Ovary (tissue), 10 donors: ENCODE measurements at places on chromosomes 2 and 18. TPM values are rescaled to one million over a fixed set of nuclear protein-coding genes. Genes with fewer than 3 reads are reported as not detected.

DNA sequence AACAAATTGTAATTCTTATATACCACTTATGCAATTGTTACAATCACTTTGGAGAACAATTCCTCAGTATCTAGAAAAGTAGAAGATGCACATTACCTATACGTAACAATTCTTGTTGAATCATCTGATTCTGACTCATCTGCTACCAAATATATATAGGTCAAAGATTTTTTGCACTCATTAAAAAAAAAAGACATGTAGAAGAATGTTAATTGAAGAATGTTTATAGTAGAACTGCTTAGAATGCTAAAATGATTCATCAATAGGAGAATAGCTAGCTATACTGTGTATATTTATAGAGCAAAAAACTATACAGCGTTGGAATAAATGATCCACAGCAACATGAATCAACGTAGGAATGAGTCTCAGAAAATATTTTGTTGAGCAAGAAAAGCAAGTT lies 29.5 kb upstream of the STAT1 start:
- no peaks in the 10 kb centered on the region for H3K36me3 ChIP-seq
- H3K27me3 ChIP-seq = no peaks in the 10 kb centered on the region
- H3K4me1 ChIP-seq = no peaks in the 10 kb centered on the region
- no peak overlapping the region for H3K4me3 ChIP-seq
- no peak for DNase-seq

DNA sequence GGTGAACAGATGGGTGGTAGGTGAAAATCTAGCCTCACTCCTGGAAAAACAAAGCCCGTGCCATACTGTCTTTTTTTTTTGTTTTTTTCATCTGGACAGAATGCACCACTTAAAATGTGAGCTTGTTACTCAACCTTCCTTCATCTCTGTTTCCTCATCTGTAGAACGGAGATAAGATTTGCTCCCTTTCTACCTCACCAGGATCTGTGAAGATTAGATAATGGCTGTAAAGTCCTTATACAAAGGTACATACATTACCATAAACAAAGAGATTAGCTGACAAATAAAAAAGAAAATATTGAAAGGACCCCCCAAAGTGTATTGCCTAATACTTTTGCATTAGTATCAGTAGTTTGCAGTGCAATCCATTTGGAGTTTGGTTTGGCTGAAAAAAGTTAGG lies 75.4 kb upstream of the ZEB2 start:
- no peak overlapping the region for H3K27ac ChIP-seq
- H3K27me3 ChIP-seq = no peaks in the 10 kb centered on the region
- H3K36me3 ChIP-seq = no peaks in the 10 kb centered on the region
- H3K4me3 ChIP-seq = no peak overlapping the region
- peaks cover 3% of the 10 kb centered on the region for H3K4me1 ChIP-seq

DNA sequence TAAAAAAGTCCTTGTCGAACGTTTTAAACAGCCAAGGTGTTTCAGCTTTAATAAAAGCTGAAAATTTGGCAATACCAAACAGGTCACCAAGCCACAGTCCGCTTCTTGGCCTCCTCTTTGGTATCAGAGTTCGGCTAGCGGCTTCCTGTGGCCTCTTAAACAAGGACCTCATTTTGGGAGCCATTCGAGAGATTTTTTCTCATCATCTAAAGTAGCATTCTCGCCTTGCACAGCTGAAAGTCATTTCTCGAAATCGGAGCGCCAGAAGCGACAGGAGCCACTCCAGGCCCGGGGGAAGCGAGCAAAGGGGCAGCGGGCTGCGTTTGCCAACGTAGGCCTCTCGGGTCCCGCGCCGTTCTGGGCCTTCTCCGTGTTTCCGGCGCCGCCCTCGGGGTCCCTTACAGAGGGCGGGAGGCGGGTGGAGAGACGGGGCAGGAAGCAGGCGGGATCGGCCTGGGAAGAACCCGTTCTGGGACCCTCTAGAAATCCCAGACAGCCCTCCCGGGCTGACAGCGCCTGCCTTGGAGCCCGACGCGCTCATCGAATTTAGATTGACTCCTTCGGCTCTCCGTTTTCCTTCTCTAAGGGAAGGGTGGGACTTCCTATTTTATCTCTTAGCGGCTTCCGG lies 522 bp upstream of the ZNF407 start:
- H3K36me3 ChIP-seq = no peaks in the 10 kb centered on the region
- peak overlapping the region; percentile 92 for H3K27ac ChIP-seq
- peaks cover 6% of the 10 kb centered on the region for H3K4me1 ChIP-seq
- no peaks in the 10 kb centered on the region for H3K27me3 ChIP-seq

Gene DLX2
- not detected for total RNA-seq

GRCh38 chr2:205750797-205751196 lies 68.5 kb downstream of the NRP2 start:
- DNase-seq = no peak
- no peak overlapping the region for H3K4me3 ChIP-seq
- peaks cover 14% of the 10 kb centered on the region for H3K4me1 ChIP-seq
- no peaks in the 10 kb centered on the region for H3K27me3 ChIP-seq
- H3K36me3 ChIP-seq = no peaks in the 10 kb centered on the region

DNA sequence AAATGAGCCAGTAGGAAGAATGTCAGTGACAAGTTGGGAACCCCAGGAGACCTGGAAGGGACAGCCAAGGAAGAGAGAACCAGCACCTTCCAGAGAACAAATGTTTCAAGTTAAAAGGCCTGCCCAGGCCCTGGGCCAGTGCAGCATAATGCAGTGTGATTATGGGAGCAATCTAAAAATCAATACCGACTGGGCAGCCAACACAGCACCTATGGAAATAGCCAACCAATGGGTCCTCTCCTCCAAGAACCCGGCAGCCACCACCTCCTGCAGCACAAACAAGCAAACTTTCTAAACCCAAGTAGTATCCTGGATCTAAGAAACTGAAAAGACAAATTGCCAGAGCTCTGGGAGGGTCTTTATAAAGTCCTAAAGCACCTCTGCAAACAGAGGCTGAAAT lies 71.7 kb downstream of the CLHC1 start:
- DNase-seq = no peak
- no peaks in the 10 kb centered on the region for H3K36me3 ChIP-seq
- no peaks in the 10 kb centered on the region for H3K27me3 ChIP-seq
